Stimulated activated CD8-positive, alpha-beta memory T cell treated with anti-CD3 and anti-CD28 coated beads, Interleukin-4, amount 100 ng/mL, for 4 hours (primary cell): ENCODE measurements at places on chromosomes 5 and 9.

- no peak for DNase-seq
These were observed 7.0 kb downstream of the DENND1A start for GRCh38 chr9:123922911-123923310.

DNA sequence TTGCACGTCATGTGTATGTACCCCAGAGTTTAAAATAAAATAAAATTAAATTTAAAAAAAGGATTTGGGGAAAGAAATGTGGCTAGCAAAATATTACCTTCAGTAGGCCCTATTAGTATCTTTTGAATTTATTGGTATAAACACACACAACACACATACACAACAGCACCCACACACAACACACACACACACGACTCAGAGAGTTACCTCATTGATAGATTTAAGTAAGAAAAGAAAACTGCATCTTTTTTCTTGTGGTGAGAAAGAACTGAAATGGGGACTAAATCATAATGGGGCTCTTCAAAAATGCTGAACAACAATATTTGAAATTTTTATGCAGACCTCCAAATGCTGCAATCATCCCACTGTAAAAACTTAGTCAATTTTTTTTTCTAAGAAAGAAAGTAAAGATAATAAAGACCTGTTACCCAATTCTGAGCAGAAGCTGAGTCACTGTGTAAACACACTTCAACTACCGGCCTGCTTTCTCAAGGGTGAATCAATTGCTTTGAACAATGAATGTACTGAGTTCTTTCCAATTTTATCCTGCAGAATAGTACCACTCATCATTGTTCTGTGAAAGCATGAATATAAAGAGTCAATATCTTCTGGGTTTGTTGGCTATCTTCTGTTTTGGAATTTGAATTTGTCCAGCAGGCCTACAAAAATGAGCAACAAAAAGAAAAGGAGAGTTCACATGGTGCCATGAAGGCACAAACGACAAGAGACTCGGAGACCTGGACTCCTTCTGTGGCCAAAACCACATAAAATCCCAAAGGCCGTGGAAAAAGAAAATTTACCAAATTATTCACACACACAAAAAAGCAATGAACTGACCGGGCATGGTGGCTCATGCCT lies 57.9 kb upstream of the CCNG1 start:
- no peak for DNase-seq

GRCh38 chr5:31410089-31410488 lies 121.8 kb downstream of the DROSHA start:
- no peak for DNase-seq

GRCh38 chr5:77231471-77232138 lies 21.1 kb downstream of the PDE8B start:
- no peak for DNase-seq

DNA sequence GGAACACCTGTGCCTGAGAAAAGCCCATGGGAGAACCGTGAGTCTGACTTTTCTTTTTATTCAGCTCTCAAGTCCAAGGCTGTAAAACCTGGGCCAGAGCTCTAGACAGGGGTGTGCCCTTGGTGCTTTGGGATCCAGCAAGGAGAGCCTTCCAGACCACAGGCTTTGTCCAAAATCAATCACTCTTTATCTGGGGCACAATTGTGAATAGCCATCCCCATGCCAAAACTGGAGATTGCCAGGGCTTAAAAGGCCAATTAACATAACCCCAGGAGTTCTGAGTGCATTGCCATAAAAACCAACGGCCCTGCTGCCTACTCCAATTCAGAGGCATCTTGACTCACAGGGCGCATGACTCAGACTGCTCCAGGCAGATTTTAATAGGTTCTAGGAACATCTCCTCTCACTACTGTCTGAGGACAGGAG lies 391.8 kb downstream of the ARHGEF28 start:
- no peak for DNase-seq

GRCh38 chr9:79300068-79300467 lies 271.7 kb upstream of the TLE4 start:
- DNase-seq: no peak
